HT-29 (cell line): ENCODE measurements at places on chromosomes 16 and 17.

GRCh38 chr17:28043741-28044140 is 1.3 kb downstream of the NLK start:
- no peak for DNase-seq

DNA sequence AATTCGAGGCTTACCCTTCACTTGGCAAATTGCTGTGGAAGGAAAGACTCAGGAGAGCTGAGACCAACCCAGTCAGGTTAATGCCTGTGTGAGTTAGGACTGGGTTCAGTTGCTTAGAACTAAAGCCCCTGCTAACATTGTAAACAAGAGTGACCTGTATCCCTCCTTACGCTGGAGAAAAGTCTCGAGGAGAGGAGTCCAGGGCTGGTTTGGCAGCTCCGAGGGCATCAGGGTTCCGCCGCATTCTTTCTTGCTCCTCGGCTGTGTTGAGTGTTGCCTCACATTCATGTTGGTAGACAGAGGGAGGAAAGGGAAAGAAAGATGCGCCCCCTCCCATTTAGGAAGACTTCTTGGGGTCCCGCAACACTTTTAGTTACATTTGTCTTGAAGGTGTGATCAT is 18.5 kb downstream of the VPS35L start:
- DNase-seq = no peak

DNA sequence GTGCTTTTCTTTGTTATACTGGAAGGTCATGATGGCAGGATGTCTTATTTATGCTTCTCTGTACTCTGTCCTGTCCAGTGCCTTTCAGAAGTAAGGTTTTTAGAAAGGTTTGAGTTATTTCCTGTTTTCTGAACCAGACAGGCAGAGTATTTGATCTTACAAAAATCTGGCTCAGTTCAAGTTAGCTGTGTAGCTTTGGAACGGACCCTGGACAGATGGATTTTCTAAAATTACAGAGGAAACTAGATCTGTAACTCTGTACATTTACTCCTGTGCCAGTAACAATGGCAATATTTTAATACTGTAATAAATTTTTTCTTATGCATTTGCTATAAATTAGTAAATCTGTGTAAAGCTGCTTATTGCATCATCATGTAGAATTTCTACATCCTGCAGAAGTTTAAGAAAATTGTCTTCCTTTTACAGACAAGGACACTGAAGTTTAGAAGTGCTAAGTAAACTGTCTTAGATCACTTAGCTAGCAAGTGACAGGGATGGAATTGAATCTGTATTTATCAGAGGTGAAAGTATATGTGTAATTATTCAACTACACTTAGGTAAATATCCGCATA is 347.6 kb downstream of the WWOX start:
- DNase-seq = no peak

DNA sequence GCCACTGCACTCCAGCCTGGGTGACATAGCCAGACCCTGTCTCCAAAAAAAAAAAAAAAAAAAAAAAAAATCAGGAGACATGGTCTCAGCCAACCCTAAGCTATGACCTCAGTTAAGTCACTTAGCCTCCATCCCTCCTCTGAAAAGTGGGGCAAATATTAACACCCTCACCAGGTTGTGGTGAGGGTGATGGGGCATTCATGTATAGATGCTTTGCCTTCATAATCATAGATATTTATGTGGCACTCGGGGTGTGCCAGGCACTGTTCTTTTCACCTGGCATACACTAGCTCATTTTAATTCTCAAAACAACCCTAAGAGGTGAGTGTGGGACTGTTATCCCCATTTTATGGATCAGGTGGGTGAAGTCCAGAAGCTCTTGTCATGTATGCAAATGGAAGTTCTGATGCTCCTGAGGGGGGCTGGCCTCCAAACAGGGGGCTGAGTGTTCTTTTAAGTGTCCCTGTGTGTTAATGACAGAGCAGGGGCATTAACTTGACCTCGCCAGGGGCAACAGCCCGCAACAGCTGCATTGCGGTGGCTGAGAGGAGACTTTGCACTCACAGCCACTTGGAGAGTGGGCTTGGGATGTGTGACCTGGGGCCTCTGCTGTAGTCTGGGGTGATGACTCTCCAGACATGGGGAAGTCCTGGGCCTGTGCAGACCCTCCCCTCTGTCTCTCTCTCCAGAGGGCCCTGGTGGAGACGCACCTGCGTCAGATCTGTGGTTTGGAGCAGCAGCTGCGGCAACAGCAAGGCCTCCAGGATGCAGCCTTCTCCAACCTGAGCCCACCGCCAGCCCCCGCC is 4.1 kb downstream of the TBKBP1 start:
- no peak for DNase-seq

DNA sequence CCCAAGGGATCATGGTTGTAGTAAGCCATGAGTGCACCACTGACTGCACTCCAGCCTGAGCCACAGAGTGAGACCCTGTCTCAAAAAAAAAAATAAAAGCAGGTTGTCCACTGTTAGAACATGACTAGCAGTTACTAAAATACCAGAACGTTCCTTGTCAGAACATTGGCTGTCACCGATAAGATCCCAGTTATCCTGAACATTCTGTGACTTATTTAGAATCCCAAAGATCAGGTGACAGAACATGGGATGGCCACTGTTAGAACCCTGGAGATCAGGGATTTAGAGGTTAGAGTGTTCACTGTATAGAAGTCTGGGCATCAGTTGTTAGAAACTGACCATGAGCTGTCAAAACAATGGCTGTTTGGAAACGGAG is 8.6 kb downstream of the CES4A start:
- no peak for DNase-seq

DNA sequence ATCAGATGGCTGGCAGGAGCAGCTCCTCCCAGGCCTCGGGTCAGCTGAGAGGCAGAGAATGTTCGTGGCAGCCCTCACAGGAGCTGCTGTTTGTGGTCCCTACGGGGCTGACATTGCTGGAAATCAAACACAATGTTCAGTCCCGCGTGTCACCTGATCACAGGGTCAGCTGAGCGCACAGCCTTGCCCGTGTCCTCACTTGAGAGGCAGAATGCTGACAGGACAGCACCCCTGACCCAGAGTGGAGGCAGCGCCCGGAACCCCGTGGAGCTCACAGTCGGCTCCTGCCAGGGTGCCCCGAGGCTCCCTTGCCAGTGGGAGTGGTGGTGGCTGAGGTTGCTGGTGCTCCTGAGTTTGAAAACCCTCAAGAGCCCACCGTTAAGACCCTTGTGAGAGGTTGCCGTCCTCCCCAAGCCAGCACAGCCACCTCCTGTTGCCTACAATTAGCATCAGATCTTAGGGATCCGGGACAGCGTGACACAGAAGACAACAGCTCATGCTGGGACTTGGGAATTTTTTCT is 3.6 kb upstream of the CHMP6 start:
- no peak for DNase-seq

DNA sequence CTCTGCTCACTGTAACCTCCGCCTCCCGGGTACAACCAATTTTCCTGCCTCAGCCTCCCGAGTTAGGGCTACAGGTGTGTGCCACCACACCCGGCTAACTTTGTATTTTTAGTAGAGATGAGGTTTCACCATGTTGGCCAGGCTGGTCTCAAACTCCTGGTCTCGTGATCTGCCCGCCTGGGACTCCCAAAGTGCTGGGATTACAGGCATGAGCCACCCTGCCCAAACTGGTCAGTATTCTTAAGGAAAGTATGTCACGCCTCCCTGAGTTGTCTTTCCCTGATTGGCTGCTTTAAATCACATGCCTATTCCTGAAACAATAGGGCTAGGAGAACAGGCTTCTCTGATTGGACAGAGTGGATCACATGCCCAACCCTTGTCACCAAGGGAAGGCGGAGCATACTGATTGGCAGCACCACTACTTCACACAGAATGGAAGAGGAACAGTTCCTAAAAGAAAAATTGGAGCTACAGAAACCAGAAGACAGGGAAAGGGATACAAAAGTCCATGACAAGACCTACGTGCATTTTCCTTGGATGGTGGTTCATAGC is 17.6 kb upstream of the CYB5B start:
- DNase-seq = no peak

DNA sequence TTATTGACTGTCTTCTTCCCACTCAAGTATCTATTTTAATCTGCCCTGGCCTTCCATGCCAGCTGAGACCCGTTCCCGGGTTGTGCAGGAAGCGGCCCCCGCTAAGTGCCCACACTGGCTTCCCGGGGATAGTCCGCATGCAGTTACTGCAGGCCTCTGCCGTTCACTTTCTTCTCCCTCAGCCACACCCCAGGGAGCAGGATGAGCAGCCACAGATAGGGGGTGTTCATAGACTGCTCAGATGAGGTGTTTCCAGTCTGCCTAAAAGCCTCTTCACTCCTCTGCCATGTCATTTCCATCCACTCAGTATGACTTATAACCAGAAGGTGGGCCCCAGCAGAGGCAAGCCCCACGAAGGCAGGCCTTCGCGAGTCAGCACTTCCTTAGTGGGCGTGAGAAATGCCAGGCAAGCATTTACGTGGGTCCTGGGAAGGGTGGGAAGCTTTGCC is 7.7 kb downstream of the MED9 start:
- no peak for DNase-seq

DNA sequence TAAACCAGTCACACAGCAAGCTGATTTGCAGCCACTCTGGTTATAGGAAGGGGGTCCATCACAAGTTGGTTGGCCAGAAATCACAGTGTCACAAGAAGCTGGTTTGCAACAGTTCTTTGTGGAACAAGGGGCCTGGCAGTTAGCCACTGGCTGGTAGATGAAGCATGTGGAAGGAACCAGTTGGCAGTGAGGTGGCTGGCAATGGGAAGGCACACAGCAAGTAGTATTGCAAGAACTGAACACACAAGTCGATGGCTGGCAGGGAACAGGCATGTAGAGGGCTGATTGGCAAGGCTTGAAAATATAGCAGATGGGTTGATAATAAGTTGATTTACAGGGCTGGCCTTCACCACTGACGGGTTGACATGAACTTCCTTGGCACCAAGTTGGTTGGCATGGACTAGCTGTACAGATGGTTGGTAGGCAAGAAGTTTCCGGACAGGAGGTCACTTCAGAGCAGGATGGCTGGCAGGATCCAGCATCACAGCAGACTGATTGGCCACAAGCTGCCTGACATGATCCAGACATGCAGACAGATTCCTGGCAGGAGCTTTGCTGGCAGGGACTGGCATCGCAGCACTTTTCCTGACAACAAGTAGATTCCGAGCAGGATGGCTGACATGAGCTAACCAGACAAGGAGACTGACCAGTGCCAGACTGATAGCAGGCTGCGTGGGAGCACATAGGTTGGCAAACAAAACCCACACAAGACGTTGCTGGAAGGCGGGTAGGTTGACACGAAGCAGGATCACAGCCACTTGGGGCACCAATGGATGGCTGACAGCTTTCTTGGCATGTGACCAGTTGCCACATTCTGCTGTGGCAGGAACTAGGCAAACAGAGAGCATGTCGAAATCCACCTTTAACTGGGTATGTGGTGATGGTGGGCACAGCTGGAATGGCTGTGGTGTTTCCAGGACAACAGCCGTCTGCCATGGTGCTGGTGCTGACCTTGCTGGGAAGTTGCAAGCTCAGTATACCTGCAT is at the start of gene KRTAP29-1:
TSS of gene KRTAP29-1 (minus strand) at position 936 of the 986 bp plus-strand sequence. CDS start at position 936, 0 bp downstream.
- no peak for DNase-seq

- DNase-seq = no peak
These were observed 16.7 kb downstream of the DRC7 start for GRCh38 chr16:57711346-57711745.

DNA sequence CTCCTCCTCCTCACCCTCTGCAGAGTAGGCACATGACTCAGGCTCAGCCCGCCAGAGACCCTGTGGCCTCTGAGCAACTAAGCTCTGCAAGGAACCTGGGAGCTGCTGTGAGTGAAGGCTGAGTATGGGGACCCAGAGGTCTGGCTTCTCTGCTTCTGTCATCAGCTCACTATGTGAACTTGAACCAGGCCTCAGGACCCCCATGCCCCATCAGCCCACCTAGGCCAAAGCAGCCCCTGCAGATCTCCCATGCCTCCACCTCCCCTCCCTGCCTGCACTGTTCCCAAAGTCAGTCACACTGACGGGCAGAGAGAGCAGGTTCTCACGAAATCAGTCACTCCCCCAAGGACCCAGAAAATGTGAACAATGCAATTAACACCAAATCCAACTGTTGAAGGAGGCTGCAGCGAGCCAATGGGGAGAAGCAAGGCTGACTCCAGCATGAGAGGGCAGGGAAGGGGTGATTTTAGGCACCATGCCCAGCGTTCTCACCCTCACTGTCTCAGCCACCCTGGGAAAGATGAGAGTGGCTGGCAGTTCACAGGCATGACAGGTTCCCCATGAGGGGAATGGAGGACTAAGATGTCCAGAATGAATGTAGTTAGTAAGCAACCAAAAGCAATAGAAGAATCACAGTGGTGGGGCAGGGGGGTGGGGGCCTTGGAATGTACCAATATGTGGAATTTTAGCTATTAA is 60.6 kb downstream of the BEAN1 start:
- no peak for DNase-seq

DNA sequence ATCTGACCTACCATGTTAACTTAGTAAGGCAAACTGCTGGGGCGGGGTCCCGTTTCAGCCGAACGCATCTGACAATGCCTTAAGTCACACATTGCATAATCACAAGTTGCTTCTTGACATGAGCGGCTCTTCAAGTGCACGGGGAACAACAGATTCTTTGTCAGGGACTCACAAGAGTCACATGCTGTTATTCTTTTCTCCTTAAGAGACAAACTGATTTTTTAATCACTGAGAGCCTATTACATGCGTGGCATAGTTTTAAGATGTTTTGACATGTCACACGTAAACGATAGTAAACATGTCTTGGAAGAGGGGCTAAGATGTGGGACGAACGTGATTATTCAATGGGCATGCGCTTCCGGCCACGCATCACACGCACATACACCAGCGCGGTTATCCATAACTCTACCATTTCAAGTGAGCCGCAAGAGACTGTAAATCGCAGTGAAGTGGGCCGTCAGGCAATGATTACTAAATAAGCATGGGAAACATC is 63.4 kb downstream of the ADCY9 start:
- no peak for DNase-seq

GRCh38 chr16:67443265-67443664 is 12.3 kb downstream of the HSD11B2 start:
- DNase-seq = no peak

GRCh38 chr16:77759201-77759600 is 29.2 kb upstream of the VAT1L start:
- no peak for DNase-seq

GRCh38 chr17:50491505-50491904 is 12.8 kb downstream of the RSAD1 start:
- no peak for DNase-seq

DNA sequence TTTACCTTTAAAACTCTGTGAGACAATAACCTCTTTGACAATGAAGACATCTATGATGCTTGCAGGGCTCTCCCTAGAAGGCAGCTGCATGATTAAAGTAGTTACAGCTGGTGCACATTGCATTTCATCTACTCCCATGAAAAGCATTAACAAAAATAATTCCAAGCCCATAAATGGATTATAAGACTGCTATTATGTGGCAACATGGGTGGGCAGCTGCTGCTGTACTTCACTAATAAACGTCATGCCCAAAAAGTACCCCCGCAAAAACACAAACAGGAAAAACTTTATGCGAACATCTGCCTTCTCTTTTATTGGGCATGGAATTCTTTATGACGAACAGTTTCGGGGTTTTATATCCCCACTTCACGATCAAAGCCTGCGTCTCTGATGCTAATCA is 224.9 kb downstream of the CA10 start:
- no peak for DNase-seq

DNA sequence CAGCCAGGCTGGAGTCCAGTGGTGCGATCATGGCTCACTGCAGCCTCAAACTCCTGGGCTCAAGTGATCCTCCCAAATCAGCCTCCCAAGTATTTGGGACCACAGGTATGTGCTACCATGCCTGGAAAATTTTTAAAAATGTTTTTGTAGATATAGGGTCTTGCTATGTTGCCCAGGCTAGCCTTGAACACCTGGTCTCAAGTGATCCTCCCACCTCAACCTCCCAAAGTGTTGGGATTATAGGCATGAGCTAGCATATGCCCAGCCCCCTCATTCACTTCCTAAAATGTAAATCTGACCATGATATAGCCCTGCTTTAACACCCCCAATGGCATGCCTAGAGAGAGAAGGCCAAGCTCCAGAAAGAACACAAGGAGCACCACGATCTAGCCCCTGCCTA is 98.6 kb downstream of the NDE1 start:
- DNase-seq = no peak
